ENCODE measurements at places on chromosomes 7 and 10.

DNA sequence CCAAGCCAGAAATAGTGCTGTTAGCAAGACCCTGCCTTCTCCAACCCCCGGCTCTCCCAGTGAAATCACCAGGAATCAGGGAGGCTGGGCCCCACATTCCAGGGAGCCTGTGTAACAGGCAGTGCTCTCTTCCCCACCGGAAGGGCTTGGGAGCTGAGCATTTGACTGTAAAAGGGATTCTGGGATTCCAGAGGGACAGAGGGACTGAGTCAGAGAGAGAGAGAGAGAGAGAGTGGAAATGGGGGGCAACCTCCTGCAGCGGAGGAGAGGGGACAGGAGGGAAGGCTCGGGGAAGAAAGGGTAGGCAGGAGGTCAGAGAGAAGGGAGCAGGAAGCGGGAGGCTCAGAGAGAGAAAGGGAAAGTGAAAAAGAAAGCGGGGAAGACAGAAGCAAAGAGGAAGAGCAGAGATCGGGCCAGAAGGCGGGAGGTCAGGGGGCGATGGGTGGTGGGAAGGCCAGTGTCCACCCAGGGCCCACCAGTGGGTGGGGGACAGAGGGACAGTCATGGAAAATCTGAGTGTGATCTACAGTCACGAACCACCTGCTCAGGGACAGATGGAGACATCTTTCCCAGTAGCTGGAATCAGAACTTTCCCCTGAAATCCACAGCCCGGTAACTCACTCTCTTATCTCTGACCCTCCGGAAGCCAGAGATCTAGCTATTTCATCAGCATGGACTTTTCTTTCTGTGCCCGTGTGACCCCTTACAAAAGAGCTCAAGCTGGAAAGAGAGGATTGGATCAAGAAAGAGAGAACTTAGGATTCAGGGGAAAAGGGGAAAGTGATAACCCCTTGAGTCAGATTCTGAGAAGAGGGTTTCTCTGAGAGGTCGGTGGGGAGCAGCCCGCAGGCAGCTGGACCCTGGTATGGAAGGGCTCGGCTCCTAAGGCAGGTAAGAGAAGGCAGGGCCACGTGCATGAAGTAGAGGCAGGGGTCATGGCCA lies 4.6 kb upstream of the SERPINE1 start:
- peak; percentile 99 for DNase-seq

GRCh38 chr7:41821521-41822213 lies 118.8 kb upstream of the INHBA start:
- DNase-seq = no peak

- no peak for DNase-seq
These were observed 322.1 kb downstream of the DNAJB6 start for GRCh38 chr7:157658851-157659412.

DNA sequence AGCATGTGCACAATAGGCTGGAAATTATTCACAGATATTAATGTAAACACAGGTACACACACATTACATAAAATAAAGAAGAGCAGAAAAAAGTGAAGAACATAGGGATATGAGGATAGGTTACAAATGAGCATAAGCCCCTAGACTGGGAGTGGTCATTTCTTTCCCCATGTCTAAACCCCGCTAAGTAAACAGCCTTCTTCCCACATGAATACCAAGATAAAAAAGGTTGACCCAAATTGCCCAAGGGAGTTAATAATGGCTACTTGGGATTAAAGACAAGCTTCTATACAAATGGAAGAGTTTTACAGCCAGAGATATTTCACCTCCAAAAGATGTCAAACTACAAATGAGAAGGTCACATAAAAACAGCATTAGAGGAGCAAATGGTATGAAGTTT lies 527.1 kb upstream of the CELF2 start:
- DNase-seq = no peak

GRCh38 chr7:155667241-155667829 lies 22.9 kb downstream of the RBM33 start:
- DNase-seq = no peak

DNA sequence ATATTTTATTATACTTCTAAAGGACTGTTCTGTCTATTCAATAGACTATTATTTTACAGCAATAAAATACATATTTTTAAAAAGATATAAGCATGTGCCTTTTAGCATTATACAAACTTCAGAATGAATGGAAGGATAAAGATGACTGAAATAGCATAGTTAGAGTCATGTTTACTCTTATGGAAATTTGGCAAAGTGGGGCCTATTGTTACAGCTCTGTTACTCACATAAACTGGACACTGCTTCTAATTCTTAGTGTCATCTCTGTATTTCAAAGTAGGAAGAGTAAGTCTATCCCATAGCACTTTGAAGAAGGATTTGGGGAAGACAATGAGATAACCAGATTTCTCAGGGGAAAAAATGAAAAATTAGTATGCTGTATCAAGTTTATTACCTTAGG lies 168.2 kb downstream of the SKAP2 start:
- DNase-seq = no peak

DNA sequence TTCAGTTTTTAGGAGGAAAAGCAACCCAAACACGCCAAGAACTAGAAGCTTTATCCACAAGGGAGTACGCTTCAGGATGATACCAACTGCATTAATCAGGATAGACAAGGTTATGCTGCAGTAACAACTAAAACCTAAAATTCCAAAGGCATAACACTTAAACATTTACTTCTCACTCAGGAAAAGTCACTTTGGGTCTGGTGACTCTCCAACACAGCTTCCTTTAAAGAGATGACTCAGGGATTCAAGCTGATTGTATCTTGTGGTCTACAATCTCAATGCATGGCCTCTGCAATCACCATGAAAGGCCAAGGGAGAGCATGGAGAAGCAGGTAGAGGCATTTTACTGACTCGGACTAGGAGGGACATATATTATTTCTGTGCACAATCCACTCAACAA lies 315.8 kb downstream of the KCNMA1 start:
- no peak for DNase-seq

- DNase-seq = peak; percentile 37
These were observed 64.2 kb upstream of the GNAI1 start for GRCh38 chr7:80070391-80070790.

DNA sequence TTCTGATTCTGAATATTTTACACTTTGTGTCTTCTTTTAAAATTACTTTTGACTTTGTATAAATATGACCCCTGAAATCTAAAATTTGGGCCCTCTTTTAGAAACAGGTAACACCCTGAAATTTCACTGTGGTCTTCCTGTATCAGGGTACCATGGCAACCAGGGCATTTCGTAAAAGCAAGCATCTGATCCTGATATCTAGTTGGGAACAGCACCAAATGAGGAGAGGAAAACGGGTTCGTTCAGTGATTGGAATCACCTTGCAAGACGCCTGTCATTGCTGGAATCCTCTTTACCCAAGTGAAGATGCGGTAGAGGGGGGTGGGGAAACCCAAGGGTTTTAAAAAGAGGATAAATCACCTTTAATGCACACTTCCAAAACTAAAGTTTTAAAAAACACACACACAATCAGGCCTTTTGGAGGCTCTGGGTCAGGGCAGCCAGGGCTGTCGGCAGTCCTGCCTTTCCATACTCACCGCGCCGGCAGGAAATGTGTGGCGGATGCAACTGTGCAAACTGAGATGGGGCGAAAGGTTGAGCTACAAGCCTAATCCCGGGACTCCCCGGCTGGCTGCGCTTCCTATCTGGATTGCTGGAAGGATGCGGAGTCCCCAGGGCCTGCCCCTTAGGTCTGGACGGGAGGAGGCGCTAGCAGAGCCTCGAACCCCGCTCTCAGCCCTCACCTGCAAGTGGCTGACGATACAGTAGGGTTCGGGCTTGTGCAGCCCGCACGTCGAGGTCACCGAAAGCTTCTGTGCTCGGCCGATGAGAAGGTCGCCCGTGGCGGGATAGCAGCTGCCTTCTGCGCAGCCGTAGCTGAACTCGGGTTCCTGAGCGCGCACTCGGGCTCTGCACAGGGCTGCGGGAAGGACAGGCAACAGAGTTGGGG lies 1.8 kb downstream of the LAMB1 start:
- DNase-seq = peak; percentile 33

GRCh38 chr10:22433875-22434274 lies 88.6 kb downstream of the SPAG6 start:
- DNase-seq = peak; percentile 94

- DNase-seq = peak; percentile 66
These were observed 45.5 kb upstream of the SLC29A4 start for GRCh38 chr7:5237286-5237685.

GRCh38 chr7:149224352-149224751 lies 15.1 kb upstream of the ZNF212 start:
- no peak for DNase-seq

- DNase-seq = peak; percentile 96
These were observed at the start of gene ZEB1 for GRCh38 chr10:31318854-31319601. ZEB1 (plus strand) TSS chr10:31319216; CDS start chr10:31319235, 19 bp downstream.

DNA sequence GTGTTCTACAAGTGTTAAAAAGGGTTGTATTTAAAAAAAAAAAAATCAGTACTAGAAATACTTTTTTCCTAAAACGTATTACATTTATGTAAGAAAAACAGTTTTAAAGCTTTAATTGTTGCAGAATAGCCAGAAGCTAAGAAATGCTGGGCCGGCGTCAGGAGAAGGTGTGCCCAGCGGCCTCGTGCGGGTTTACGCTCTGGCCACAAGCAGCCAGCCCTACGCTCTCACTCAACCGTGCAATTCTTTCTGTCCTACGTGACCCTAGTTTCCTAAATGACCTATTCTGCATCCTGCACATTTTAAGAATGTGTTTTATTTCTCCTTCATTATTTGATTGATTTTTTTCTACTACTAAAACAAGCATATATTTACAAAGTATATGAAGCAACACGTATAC lies 279.7 kb upstream of the KLF14 start:
- DNase-seq = no peak

- no peak for DNase-seq
These were observed 53.5 kb downstream of the EXOC6 start for GRCh38 chr10:92901819-92902251.

- DNase-seq = peak; percentile 38
These were observed 2.4 kb downstream of the UBE2H start for GRCh38 chr7:129950191-129950932.

DNA sequence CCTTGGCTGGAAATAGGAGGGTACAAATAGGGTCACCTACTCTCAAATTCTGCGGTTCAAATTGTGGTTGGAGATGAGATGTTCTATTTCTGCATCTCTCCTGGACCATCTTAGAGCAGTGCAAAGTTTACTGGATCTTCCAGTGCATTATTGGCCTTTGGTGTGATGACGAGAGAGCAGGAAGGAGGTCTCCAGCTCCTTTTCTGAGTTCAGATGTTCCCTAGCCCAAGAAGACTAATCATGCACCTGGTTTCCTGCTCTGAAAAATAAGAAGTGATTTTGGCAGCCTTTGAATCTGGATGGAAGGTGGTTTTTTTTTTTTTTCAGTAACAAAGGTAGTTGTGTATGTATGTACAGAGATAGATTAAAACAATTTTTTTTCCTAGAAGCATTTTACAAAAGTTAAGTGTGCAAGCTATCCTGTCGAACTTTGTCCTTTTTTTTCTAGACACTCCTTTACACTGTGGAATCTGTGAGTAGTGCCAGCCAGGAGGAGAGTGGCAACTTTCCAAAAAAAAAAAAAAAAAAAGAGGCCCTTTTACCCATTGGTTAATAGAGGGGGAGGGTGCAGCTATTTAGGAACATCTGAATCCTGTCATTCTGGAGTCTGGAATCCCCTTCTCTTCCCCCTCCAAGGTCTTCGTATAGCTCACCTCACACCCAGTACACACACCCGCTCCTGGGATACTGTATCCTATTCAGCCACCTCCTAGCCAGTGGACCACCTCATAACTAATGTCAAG lies 26.3 kb downstream of the PAPSS2 start:
- no peak for DNase-seq

DNA sequence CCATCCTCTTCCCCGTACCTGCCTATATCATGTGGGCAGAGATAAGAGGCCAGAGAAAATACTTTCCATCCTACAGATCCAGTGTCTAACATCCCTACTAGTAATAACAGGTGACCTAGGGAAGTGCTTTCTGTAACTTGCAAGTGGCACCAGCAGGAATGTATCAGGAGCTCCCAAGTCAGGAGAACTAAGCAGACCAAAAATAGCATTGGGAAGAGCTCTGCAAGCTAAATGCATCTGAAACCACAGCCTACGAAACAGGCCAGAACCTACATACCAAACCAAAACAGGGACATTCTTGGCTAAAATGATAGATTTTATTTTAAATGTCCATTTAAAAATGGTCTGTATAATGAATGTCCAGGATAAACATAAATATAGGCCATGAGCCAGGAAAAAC lies 680.8 kb downstream of the PHTF2 start:
- no peak for DNase-seq

GRCh38 chr7:24378871-24379616 lies 95.1 kb downstream of the NPY start:
- DNase-seq = peak; percentile 23

- no peak for DNase-seq
These were observed 147.1 kb upstream of the GDF10 start for GRCh38 chr10:47152861-47153349.

DNA sequence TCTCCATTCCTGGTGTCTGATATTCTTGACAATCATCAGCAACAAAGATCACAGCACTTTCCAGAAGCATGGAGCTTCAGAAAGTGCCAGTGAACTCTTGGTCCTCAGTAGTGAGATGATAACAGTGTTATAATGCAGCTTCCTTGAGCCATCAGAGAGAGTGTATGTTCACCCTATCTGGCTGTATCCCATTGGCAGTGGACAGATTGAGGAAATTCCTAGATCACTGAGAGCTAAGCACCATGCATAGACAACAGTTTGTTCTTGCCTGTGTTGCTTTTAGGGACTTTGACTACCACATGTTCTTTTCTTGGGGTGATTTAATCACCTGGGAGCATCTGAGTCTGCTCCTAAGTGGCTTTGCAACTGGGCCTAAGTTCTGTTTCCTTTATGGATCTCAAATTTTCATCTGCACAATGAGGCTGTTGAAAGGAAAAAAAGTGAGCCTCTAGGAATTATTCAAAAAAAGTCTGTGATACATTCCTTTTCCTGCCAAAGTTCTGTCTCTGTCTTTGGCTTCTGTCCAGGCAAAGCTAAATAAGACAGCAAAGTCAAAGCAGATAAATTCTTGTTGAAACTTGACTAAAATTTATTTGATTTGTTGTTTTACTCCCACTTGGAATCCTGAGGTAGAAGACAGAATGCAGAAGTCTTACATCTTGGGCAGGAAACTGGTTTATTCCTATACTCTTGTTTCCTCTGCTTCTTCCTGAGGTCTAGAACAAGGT lies 14.5 kb upstream of the ZNF282 start:
- peak; percentile 60 for DNase-seq

Measured in fibroblast of the aortic adventitia (primary cell).